ENCODE measurements at places on chromosomes 2 and 18. TPM values are rescaled to one million over a fixed set of nuclear protein-coding genes. Genes with fewer than 3 reads are reported as not detected.
A peak's percentile ranks its signal among the peaks of the same experiment; 100 is the strongest.

Gene CPO
- not detected for polyA plus RNA-seq

DNA sequence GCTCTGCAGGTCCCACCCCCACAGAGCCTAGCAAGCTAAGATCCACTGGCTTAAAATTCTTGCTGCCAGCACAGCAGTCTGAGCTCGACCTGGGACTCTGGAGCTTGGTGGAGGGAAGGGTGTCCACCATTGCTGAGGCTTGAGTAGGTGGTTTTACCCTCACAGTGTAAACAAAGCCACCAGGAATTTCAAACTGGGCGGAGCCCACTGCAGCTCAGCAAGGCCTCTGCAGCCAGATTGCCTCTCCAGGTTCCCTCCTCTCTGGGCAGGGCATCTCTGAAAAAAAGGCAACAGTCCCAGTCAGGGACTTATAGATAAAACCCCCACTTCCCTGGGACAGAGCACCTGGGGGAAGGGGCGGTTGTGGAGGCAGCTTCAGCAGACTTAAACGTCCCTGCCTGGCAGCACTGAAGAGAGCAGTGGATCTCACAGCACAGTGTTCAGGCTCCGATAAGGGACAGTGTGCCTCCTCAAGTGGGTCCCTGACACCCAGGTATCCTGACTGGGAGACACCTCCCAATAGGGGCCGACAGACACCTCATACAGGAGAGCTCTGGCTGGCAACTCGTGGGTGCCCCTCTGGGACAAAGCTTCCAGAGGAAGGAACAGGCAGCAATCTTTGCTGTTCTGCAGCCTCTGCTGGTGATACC is 20.0 kb upstream of the NEMP2 start:
- H3K36me3 ChIP-seq, result no peaks in the 10 kb centered on the region
- H3K4me3 ChIP-seq, result no peak overlapping the region
- no peak overlapping the region for H3K27ac ChIP-seq
- no peaks in the 10 kb centered on the region for H3K27me3 ChIP-seq
- no peak for DNase-seq

Gene CTIF
- 47.2 TPM for polyA plus RNA-seq

GRCh38 chr2:161265874-161266273 is 42.4 kb upstream of the PSMD14 start:
- no peaks in the 10 kb centered on the region for H3K36me3 ChIP-seq
- H3K4me3 ChIP-seq, result no peak overlapping the region

DNA sequence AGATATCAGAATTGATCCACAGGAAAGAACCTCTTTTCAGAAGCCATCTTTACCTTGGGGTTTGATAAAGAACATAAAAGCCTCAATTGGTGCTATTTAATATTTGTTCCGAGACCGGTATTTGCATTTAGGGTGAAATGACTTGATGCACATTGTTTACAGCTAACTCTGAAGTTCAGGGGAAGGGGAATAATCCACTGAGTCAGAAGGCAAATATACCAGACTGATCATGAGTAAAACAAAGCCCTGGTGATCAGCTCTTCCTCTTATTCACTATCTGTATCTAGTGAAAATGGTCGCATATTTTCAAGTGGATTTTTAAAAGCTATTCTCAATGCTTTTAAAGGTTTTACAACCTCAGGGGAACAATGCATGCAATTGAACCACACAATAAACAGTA is 53.0 kb upstream of the ATP8B1 start:
- H3K27ac ChIP-seq, result no peak overlapping the region
- no peaks in the 10 kb centered on the region for H3K4me1 ChIP-seq
- H3K36me3 ChIP-seq, result no peaks in the 10 kb centered on the region
- no peak overlapping the region for H3K4me3 ChIP-seq
- H3K27me3 ChIP-seq, result no peaks in the 10 kb centered on the region
- no peak for DNase-seq

GRCh38 chr18:73656691-73657090 is 490.9 kb downstream of the FBXO15 start:
- no peak overlapping the region for H3K4me3 ChIP-seq
- H3K27me3 ChIP-seq, result no peaks in the 10 kb centered on the region
- DNase-seq, result no peak
- H3K4me1 ChIP-seq, result no peaks in the 10 kb centered on the region
- no peak overlapping the region for H3K27ac ChIP-seq

GRCh38 chr2:189528617-189529016 is 52.0 kb downstream of the SLC40A1 start:
- no peak overlapping the region for H3K27ac ChIP-seq
- no peaks in the 10 kb centered on the region for H3K27me3 ChIP-seq
- 0 out of 2 replicates have a peak, but pooled peaks cover 3% of the 10 kb centered on the region for H3K4me1 ChIP-seq
- no peak for DNase-seq
- no peak overlapping the region for H3K4me3 ChIP-seq

- no peak overlapping the region for H3K4me3 ChIP-seq
- no peaks in the 10 kb centered on the region for H3K36me3 ChIP-seq
- peak; percentile 58 for DNase-seq
- H3K27ac ChIP-seq, result no peak overlapping the region
These were observed 8.3 kb upstream of the POMC start for GRCh38 chr2:25176541-25177181.
